ENCODE measurements at places on chromosomes 6 and 20. TPM values are rescaled to one million over a fixed set of nuclear protein-coding genes. Genes with fewer than 3 reads are reported as not detected.

DNA sequence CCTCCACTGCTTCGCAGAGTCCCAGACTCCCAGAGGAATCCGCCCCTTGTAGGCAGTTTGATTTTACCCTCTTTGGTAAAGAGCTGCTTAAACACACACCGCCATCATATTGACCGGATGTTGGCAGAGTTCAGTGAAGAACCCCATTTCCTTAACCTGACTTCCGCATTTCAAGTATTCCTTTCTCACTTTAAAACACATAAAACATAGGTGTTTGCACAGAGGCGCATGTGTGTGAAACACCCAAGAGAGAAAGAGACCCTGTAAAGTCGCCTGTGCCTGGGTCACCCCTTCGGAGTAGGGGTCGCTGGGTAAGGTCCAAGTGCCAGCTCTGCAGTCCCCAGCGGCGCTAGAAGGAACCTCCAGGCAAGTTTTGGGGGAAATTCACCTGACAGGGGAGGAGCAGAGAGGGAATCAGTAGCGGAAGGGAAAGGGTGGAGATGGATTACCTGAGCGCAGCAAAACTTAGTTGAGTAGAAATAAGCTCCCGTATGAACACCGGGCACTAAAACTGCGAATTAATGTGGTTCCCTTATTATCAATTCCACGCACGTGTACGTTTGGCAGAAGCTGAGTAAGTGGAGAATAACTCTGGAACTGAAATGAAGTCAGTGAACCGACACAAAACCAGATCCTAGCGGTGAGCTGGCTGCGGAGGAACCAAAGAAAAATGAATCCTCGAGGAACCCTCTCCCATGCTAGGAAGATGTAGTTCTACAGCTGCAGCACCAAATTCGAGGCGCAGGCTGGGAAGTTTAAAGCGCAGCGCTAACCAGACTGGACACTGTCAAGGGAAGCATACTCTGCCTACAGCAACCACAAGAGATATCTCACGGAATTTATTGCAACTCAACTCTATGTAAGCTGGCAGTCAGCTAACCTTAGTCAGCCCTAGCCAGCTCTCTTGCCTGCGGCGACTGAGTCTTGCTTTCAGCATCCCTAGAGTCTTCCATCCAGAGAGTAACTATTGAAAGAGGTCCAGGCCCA, 3.5 kb upstream of the HTR1B start:
- no peak for DNase-seq

DNA sequence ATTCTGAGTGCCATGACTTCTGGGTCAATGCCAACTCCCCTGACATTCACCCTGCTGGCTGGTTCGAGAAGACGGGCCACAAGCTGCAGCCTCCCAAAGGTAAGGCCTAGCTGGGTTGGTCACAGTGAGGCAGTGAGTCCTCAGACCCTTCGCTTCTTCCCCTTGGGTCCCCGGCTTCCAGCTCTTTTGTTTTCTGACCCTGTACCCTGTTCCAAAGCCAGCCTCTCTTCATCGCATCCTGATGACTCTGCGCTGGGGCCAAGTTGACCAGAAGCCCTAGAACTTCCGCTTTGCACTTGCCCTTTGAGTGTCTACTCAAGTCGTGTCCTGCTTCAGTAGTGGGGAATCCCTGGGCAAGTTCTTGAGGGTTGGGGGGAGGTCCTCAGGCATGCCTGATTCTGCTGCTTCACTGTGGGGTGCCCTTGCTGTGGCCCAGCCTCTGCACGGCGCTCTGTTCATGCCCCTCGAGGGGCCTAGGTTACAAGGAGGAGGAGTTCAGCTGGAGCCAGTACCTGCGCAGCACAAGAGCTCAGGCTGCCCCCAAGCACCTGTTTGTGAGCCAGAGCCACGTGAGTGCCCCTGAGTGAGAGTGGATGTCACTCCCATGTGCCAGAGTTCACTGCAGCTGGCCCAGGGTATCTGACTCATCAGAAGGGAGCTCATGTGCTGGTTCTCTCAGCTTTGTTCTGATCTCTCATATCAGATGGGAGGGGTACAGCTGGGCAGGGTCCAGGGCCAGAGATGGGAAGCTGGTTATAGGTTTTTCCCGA, 23.0 kb downstream of the L3MBTL1 start:
- no peak for DNase-seq

Gene MCHR2
- polyA plus RNA-seq: not detected

Gene CD93
- polyA plus RNA-seq: 66.7 TPM

- DNase-seq: no peak
These were observed 21.0 kb downstream of the XRN2 start for GRCh38 chr20:21324126-21324525.

DNA sequence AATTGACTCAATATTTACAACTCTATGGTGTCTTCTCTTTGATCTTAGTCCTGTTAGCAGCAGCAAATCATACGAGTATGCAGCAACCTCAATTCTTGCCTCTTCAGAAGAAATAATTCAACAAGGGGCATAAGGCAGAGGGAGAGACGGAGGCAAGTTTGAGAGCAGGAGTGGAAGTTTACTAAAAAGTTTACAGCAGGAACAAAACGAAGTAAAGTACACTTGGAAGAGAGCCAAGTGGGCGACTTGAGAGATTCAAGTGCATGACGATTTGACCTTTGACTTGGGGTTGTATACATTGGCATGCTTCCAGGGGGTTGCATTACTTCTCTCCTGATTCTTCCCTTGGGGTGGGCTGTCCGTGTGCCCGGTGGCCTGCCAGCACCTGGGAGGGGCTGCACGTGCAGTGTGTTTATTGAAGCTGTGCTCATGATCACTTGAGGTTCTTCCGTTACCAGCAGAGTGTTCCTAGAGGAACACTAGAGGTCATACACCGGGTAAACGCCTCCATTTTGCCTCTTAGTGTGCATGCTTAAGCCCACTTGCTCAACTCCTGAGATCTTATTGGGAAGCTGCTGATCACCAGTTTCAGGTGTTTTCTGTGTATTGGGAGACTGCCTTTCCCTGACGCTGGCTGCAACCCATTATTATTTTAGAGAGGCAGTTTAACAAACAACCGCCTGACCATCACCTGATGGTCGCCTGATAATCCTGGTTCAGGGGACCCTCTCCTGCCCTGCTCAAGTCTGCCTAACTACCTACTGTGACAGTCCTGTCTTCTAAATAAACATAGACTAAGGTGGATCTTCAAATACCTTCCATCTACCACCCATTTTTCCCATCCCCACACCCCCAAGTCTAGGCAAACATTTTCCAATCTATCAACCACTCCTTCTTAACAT, 172.4 kb upstream of the MYLIP start:
- DNase-seq: no peak

DNA sequence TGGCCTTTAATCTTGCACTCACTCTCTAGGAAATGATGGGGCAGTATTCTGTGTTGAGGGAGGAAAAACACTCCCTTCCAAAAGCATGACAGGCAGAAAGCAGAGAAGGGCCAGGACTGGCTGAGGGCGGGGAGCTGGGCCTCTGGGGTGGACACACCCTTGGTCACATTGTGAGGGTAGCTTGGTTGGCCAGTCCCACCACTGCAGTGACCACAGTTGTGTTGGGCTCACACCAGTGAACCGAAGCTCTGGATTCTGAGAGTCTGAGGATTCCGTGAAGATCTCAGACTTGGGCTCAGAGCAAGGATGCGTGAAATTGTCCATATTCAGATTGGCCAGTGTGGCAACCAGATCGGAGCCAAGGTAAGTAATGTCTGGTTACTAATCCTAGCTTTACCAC, at the start of gene TUBB1:
TSS of gene TUBB1 (plus strand) at position 213 of the 400 bp plus-strand sequence. CDS start at position 307, 94 bp downstream.
- no peak for DNase-seq

Gene C6orf132
- polyA plus RNA-seq: 0.52 TPM

DNA sequence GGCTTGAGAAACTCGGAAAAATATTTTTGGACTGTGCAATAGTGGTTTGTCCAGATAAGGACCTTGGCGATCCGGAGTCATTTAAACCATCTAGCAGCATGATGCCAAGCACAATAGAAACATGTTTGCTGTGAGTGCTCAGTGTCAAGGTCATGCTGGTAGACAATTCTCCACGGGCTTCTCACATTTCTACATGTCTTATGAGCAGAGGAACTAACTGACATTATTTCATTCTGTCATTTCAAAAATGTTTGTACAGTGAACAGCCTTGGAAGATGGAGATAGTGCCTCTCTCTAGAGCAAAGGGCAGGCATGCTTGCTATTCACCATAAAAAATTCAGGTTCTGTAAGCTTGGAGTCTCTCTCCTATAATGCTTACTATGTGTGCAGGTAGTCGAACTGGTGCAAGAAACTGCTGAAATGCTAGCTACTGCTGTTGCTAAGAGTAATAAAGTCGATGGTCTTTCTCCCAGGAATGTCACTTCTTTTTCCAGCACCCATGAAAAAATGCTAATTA, 25.4 kb upstream of the CCN2 start:
- no peak for DNase-seq

DNA sequence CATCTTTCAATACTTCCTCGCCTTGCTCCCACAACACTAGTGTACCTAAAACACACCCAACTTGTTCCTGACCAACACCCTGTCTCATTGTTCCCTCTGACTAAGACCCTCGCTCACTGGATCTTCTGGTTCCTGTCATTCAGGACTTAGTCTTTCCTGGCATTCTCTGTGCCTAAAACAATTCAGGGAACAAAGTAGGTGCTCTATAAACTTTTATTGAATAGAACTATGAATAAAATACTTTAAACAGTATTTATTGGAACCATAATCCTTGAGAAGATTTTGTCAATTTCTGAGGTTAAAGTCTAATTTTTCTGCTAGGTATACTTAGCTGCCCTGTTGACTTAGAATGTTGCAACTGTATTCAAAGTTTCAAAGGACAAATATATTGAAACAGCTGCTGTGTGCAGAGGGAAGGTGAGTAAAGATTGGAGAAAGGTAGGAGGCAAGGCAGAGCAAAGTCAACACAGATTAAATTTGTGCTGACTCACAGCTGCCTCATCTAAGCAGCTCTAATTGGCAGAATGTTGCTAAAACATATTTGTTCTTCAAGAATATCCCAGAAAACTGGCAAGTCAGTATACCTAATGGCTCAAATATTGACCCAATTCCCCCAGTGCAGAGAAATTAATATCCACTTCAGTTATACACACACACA, 37.6 kb downstream of the GSTA2 start:
- no peak for DNase-seq

DNA sequence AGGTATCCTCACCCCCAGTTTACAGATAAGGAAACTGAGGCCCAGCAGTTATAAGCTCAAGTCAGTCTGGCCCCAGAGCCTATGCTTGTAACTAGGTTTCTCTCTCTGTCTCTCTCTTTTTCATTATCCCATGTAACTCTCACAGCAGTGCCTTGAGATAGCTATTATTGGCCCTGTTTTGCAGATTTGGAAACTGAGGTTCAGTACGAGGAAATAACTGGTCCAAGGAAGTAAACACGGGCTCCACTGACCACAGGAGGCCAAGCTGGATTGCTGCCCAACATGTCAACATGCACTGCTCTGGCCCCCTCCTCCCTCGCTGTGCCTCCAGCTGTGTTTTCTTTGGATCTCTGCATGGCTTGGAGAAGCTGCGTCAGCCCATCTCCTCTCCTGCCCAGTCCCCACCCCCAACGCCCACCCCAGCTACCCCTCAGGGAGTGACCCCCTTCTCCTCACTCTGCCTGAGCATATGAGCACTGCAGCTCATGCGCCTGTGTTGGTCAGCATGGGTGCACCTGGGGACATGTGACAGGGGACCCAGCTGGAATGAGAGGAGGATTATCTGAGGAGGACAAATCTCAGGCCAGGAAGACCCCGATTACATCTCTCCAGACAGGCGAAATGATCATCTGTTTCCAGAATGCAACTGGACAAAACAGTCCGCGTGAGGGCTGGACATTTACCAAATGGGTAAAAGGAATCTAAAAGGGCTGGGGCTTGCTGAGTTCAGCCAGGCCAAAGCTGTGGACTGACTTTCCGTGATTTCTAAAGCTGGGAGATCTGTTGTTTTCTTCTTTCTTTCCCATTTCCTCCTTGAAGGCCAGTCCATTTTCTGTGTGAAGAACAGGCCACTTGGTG, 7.8 kb upstream of the PLTP start:
- peak; percentile 70 for DNase-seq

- peak; percentile 76 for DNase-seq
These were observed 13.2 kb upstream of the TFB1M start for GRCh38 chr6:155327326-155328073.

Gene HMGN4
- 57.4 TPM for polyA plus RNA-seq

- DNase-seq: no peak
These were observed 108.7 kb downstream of the CARMIL1 start for GRCh38 chr6:25387911-25388310.

Gene BIRC7
- not detected for polyA plus RNA-seq

- no peak for DNase-seq
These were observed 146.0 kb upstream of the SCGN start for GRCh38 chr6:25506020-25506419.

Gene TRIM40
- not detected for polyA plus RNA-seq

GRCh38 chr6:168384045-168385036, 56.6 kb upstream of the SMOC2 start:
- DNase-seq: no peak

Gene TULP4
- 21.4 TPM for polyA plus RNA-seq

- DNase-seq: peak; percentile 60
These were observed 793 bp downstream of the GMPR start for GRCh38 chr6:16238963-16239797.

Gene CLDN20
- polyA plus RNA-seq: 0.54 TPM

Gene C6orf58
- 1.0 TPM for polyA plus RNA-seq

DNA sequence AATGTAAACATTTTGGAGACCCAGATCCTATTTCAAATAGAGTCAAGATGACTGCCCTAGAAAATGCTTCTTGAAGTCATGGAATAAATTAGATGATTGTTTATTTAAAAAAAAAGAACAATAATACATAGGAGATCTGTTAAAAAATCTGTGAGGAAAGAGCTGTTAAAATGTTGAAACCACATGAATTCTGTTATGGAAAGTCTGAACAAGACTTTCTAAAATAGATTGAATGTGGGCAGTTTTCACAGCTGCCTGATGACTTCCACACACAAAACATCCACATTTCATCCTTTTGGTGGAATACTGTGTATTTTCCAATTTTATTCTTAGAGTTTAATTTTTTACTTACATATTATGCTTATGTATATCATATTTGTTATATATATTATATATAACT, 186.1 kb downstream of the LAMA2 start:
- peak; percentile 12 for DNase-seq

DNA sequence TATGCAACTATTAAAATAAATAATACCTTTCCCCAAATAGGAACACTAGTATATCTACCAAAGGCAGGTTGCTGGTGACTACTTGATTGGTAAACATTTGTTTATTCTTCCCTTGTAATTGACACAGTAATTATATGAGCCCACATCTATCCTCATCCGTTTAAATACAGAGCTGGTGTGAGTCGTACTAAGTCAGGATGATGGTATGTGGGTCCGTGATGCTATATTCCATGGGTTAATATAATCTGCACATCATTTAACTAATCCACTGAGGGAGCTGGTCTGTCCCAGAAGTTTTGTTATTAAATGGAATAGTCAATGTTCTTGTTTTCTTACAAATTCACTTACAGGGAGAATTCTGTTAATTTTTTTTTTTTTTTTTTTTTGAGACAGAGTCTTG, 164.0 kb upstream of the AGPAT4 start:
- no peak for DNase-seq

Gene DEFB124
- 0.88 TPM for polyA plus RNA-seq
